NCI-H2081 (cell line): ENCODE measurements at places on chromosomes 5 and 9.

GRCh38 chr9:549455-549997 lies 292.0 kb upstream of the DMRT1 start:
- no peak for DNase-seq

DNA sequence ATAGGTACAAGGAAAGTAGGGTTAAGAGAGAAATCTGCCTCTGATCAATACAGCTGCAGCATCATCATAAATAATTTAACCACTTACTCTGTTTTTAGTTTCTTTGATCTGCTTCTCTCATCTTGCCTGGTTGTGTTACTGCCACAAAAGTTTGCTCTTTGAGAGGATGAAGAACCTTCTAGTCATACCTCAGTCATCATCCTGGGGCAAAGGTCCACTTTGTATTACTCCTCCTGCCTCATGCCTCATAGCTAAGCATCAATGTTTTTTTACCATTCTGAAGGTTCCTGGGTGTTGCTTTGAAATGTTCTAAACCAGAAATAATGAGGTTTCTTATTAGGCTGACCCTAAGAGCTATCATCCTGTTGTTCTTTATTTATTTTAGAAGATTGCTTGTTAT lies 17.1 kb upstream of the TRIM36 start:
- no peak for DNase-seq

- DNase-seq, result no peak
These were observed 77.0 kb upstream of the ZFAND5 start for GRCh38 chr9:72441848-72442607.

DNA sequence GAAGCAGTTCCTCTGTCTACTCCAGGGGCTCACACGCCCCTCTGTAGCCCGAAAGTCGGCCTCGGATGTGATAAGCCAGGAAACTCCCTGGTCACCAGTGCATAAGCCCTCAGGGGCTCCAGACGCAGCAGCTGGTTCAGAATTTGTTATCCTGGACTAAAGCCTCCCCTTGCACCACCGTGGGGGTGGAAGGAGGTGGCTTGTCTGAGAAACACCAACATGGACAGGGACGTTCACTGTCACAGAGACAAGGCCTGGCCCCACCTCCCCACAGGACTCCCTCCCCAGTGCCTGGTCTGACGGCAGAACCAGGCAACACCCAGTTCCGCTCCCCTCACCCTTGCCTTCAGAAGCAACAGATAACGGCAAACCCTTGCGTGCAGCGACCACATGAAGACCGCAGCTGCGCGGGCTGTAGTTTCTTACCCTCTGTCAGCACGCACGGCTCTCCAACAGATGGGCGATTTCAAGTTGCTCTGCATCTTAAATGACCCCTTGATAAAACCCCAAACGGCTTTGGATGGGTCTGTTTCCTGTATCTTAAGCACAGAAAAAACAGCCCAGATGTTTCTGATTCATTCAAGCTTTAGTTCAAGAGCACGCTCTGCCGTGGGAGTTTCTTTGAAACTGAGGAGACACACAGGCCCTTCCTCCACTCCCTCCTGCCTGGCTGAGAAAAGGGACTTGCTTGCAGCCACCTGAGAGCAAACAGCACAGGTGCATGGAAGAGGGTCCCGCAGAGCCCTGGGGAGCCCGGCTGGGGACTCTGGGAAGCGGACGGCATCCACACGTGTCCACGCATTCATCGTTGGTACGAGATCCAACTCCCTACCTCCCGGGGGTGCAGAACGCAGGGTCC lies 44.7 kb upstream of the NKD2 start:
- no peak for DNase-seq

- DNase-seq, result peak; percentile 91
These were observed 5.7 kb downstream of the CMBL start for GRCh38 chr5:10301842-10302610.

GRCh38 chr5:169272111-169272510 lies 28.8 kb downstream of the SLIT3 start:
- no peak for DNase-seq

DNA sequence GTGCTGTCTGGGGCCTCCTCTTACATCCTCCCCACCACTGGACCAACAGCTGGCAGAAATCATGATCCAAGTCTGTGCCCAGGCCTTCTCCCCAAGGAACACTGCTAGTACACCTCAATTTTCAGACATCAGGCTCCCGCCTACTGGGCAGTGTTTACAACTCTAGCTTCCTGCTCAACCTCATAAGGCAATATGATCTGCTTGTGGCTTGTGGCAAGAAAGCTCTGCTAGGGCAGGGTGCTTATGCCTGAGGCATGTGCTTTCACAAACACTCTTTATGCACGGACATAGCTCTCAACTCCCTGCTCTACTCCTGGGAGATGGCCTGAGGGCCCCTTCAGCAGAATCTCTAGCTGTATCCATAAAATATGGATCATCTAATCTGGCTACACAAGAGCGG lies 32.5 kb downstream of the SH3TC2 start:
- no peak for DNase-seq

DNA sequence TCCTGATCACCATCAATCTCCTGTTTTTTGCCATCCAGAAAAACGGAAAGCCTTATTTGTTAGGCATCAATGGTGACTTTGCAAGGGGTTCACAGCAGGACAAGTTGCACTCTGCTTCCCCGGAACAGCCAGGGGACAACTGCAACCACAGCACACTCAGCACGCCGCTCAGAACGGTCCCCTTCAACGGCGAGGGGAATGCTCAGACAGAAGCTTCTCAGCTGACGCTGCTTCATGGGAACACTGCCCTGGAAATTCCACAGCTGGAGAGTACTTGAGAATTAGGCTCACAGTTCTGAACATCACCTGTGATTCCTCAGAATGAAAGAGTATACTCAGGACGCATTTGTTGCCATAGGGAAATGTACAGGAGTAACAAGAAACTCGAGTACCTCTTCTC lies 40.1 kb upstream of the PLPP6 start:
- DNase-seq, result no peak

DNA sequence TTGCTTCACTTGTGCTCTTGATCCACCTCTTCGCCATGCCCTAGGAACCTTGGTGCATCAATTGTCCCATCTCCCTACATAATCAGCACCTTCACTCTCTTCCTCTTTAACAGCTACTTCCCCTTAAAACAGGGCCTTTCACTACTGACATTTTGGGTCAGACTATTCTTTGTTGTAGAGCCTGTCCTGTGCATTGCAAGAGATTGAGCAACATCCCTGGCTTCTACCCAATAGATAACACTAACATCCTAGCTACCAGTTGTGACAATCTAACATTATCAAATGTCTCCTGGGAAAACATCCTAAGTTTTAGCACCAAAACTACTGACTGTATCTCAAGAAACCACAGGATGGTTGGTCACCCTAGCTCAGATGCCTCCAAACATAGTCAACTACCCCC lies 854.3 kb upstream of the DMAC1 start:
- DNase-seq, result no peak

DNA sequence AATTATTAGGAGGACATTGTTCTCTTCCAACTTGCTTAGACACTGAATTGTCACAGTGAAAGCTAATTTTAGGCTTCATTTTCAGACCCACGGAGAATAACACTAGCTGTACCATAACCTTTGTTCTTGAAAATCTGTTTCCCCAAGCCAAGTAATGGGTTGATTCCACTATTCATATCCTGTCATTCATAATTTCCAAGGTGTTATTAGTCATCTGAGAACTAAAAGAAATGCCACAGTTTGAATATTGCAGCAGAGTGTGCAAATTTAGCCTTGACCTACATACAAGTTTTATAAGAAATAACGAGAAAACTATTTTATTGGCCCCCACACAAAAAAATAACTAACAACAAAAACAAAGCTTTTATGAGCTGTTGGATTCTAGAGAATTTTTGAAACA lies 148.5 kb upstream of the TYRP1 start:
- no peak for DNase-seq

DNA sequence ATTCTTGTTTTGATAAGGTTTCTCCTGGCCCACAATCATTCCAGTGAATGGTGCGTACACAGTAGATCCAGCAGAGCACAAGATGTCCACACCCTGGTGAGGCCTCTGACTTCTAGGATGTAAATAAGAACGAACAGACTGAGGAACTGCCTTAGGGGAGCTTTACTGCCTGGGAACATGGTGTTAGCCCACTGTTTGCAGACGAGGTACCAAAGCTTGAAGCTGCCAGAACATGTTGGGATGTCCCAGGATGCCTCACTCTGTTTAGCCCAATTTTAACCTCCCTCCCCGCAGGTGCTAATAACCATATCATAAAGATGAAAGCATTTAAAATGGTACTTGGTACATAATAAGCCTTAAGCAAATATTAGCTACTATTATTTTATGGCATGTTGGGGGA lies 3.5 kb downstream of the LECT2 start:
- peak; percentile 7 for DNase-seq

DNA sequence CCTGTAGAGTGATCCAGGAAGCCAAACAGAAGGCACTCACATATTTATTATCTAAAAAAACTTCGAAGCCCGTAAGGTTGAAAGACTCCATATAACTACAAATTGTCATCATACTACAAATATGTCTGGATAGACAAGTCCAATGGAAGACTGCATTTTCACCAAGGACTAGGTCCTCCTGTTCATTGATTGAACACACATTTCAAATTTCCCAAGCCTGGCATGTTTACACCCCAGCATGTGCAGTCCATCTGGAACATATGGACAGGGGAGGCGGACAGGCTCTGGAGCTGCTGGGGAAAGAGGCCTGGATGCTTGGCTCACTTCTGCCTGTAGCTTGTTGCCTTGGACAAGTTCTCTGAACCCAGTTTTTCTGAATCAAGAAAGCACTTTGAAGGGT lies 378.7 kb downstream of the ENC1 start:
- no peak for DNase-seq

GRCh38 chr9:5421163-5421562 lies 16.6 kb downstream of the PLGRKT start:
- no peak for DNase-seq

- DNase-seq, result no peak
These were observed 27.7 kb downstream of the ZNF131 start for GRCh38 chr5:43148417-43148816.

GRCh38 chr9:20729523-20729922 lies 45.5 kb downstream of the FOCAD start:
- no peak for DNase-seq

- DNase-seq, result no peak
These were observed 19.2 kb downstream of the NKD2 start for GRCh38 chr5:1027631-1028441.

- no peak for DNase-seq
These were observed 341.0 kb downstream of the EBF1 start for GRCh38 chr5:158758675-158759074.

- DNase-seq, result no peak
These were observed 10.5 kb downstream of the CDHR2 start for GRCh38 chr5:176559683-176560082.

DNA sequence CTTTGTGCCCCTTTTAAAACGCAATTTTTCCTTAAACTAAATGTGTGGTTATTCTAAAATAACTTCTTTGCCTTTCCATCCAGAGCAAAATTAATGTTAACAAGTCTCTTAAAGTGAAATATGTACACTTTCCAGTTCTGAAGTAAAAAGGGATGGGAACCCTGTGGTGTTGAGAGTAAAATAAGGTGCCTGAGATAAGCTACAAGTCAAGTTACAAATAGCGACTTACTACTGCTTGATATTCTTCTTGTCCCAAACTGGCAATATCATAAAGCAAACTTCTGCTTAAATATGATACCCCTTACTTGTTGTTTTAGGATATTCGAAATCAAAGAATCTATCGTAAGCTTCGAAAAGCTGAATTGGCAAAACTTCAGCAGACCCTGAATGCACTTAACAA lies 18.3 kb upstream of the F2R start:
- no peak for DNase-seq

DNA sequence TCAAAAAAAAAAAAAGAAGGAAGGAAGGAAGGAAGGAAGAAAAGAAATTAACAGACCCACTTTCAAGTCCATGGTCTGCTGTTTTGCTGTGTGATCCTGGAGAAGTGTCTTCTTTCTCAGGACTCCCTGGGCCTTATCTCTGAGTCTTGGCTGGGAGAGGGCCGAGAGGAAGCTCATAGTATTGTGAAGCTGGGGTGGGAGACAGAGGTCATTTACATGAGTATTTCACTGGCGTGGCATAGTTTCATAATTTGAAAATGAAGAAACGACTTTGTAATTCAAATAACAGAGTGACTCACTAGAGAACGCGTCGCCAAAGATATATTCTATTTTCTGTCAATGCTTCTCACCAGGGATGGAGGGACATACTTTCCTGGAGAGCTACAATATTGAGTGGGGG lies 2.4 kb upstream of the C9orf50 start:
- no peak for DNase-seq

DNA sequence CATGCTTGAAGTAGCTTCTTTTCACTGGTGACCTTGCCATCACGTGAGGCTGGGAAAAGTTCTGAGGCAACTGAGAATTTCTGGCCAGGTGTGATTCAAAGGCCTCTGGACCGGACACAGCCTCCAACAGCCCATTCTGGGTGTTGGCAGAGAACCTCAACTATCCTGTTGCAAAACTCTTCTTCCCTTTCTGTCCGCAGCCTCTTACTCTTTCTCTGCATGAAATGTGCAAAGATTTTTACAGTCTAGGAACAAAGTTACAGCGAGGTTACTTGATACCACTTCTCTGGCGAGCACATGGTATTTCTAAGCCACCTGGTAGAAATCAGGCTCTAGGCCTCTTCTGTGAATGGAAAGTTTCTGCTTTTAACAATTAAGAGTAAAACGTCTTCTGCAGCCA lies 79.2 kb downstream of the FREM1 start:
- DNase-seq, result no peak

GRCh38 chr5:153699035-153699434 lies 208.6 kb downstream of the GRIA1 start:
- no peak for DNase-seq

GRCh38 chr9:69265891-69266290 lies 59.1 kb upstream of the ENTREP1 start:
- DNase-seq, result no peak

- DNase-seq, result no peak
These were observed 87.6 kb downstream of the ADRB2 start for GRCh38 chr5:148913985-148914431.

DNA sequence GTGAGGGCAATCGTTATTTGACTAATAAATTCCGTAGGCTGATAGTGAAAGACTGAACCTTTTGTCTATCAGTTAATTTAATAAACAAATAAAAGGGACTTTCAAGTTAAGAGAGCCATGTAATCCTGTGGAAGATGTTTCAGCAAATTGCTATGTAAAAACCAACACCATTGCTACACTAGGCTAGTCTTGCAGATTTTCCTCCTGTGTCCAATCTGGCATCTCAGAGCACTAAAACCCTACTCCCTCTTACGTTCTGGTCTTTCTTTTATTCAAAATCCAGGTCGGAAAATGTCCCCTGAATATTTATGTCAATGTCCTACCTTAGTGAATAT lies 478.8 kb upstream of the TNC start:
- no peak for DNase-seq

- peak; percentile 70 for DNase-seq
These were observed 268.1 kb downstream of the EFNA5 start for GRCh38 chr5:107402434-107403227.

DNA sequence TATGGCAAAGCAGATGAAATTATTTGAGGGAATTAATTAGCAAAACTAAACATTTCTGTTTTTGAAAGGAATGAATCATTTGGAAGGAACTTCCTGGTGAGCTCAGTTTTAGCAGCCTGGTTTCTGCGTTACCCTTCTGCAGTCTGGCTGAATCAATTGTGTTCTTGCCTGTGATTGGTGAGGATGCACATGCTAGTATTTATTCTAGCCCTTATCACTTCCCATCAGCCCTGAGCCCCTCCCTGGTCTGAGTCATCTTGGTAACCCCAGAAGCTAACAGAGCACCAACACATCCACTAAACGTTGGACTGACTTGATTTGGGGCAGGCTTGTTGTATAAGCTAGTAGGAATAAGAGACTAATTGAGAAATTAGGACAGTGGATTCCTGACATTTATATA lies 6.6 kb downstream of the TJP2 start:
- DNase-seq, result no peak

GRCh38 chr5:125210242-125210947 lies 464.0 kb upstream of the ZNF608 start:
- no peak for DNase-seq

- DNase-seq, result no peak
These were observed 67.7 kb upstream of the RAD23B start for GRCh38 chr9:107215381-107215780.
